ENCODE measurements at places on chromosomes 5 and 9.
A peak's percentile ranks its signal among the peaks of the same experiment; 100 is the strongest.

GRCh38 chr5:132363431-132364112 is 5.9 kb upstream of the SLC22A5 start:
- DNase-seq, result no peak

GRCh38 chr5:18752317-18752716 is 1118.1 kb downstream of the TAF11L14 start:
- DNase-seq, result no peak

- DNase-seq, result no peak
Measured at GRCh38 chr9:130711469-130711868, 17.9 kb downstream of the EXOSC2 start.

DNA sequence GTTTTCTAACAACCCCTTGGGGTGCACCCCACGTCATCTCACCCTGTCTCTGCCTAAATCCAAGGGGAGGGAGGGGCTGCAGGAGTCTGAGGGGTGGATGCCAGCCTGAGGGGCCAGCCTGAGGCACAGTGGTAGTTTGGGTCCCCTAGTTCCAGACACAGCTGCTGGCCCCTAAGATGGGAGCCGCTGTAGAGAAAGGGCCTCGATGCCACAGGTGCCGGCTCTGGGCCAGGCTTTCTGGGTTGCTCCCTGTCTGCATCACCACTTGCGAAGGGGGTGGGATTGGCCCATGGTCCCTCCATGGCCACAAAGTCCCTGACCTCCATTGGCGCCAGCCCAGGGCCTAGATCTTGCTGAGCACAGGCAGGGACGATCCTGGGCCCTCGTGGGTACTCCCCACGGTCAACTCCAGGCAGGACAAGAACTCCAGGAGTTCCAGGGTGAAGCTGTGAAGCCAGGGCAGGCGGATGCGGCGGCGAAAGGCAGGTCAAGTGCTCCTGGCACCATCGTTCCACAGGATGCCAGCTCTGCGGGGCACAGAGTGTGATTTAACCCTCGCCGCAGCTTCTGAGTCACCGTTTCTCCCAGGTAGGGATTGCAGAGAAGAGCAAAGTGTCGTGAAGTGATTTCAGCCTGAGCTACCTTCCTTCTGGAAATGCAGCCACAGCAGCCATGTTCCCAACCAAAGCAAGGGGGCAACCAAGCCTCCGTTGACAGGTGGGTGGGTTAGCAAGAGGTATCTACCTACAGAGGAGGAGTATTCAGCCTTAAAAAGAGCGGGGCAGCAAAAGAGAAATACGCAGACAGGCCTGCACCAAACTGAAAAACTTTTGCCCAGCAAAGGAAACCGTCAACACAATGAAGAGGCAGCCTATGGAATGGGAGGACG is 41.6 kb upstream of the EXOC3 start:
- no peak for DNase-seq

- DNase-seq, result no peak
Measured at GRCh38 chr5:40160435-40160834, 519.3 kb upstream of the PTGER4 start.

DNA sequence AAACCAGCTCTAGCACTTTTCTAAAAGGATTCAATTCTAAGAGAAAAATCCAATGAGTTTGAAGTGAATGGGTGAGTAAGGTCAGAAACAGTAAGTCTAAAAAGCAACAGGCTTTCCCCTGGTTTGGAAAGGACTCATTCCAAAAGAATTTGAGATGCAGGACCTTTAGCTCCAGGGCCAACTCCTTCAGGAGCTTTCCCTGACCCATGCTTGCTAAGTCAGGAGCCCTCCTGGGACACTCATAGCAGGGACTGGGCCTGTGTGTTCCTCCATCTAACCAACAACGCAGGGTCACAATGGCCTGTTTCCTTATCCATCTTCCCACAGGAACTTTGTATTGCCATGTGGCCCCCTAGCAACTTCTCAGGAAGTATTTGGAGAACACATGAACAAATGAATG is 198.8 kb downstream of the FRMD3 start:
- no peak for DNase-seq

DNA sequence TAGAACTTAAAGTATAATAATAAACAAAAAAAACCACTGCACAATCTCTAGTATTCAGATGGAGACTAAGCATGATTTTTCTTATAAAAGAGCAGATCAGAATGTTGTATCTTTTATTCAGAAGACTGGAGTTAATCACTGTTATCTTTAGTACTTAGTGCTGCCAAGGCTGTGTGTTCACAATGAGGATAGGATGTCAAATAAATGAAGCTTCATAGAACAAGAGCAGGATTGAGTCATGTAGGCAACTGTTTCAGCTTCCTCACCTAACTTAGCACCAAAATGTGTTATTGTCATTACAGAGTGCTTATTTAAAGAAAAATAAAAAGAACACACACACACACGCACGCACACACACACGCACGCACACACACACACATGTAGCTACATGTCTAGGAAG is 58.1 kb upstream of the CDKN2B start:
- DNase-seq, result no peak

- no peak for DNase-seq
Measured at GRCh38 chr9:14220256-14220655, 93.7 kb downstream of the NFIB start.

DNA sequence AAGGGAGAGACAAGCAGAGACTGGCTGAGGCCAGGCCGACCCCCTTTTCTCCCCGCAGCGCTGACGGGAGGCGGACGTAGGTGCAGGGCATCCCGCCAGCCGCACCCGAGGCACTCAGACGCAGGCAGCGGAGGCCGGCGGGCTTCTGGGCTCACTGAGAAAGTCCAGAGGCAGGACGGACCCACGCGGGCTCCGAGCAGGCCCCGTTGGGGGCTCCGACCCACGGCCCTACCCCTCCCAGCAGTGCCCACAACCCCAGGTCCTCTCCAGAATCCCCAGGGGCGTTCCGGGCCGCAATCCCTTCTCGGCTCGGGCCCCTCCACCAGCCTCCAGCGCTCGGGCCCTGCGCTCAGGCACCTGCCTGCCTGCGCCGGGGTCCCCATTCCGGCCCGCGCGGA is 543 bp downstream of the MTMR12 start:
- peak; percentile 40 for DNase-seq

- DNase-seq, result no peak
Measured at GRCh38 chr5:40277161-40277906, 402.4 kb upstream of the PTGER4 start.

- no peak for DNase-seq
Measured at GRCh38 chr9:37920471-37921167, 16.7 kb upstream of the SLC25A51 start.

DNA sequence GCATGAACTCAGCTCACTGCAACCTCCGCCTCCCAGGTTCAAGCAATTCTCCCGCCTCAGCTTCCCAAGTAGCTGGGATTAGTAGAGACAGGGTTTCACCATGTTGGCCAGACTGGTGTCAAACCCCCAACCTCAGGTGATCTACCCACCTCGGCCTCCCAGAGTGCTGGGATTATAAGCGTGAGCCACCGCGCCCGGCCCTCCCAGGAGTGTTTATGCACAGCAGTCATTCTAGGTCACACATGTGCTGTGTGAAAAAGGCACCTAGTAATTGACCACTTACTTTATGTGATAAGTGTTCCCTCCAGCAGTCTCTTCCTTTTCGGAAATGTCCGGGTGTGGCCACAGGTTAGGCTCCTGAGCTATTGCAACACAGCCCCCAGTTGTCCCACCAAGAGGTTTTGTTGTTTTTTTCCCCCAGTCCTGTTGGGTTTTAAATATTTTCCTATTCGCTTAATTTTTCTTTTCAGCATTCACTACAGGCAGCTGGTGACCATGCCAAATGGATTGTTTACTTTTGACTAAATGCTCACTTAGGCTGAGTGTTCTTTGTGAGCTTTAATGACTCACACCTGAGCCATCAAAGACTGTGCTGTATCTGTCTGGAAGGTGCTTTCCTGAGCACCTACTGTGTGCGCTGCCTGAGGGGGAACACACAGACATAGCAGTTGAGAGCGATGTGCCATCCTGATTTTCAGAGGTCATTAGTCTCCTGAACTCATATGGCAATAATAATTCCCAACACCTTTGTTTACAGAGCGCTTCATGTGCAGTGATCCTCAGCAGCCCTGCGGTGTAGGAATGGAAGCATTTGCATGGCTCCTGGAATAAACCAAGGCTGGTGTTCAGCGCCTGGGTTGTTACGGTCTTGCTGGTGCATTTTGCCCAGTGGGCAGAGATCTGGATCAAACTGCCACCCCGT is 94.3 kb downstream of the MVB12B start:
- DNase-seq, result no peak

- no peak for DNase-seq
Measured at GRCh38 chr5:167634432-167634831, 657.0 kb upstream of the WWC1 start.

DNA sequence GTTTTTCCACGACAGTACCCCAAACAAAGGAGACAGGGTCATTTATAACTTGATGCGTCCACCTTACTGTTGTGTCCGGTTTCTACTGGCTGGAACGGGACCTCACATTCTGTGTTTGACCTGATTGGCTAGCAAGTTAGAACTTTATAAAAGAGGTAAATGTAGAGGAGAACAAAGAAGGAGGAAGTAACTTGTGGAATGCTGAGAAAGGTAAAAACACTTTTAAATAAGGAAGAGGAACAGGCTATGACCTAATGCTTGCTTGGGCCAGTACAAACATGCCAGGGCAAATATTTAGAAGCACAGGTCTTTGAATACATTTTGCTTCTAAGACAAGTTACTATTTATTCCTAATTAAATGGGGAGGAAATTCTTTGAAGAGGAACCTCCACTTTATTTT is 251.6 kb downstream of the KIAA0825 start:
- DNase-seq, result no peak

DNA sequence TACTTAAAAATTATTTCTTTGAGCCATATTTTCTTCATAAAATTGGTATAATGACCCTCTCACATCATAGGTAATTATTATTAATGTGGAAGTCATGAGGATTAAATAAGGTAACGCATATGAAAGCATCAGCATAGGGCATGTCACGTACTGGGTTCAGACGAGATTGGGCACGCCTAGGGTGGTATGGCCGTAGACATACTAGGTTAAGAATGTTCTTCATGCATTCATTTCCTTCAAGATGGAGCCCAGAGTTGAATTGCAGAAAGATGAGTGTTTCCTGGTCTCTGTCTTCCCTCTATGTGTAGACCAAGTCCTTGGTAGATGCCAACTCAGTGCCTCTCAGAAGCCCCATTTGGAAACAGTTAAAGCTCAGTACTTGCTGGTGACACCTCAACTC is 174.1 kb upstream of the CLINT1 start:
- no peak for DNase-seq

DNA sequence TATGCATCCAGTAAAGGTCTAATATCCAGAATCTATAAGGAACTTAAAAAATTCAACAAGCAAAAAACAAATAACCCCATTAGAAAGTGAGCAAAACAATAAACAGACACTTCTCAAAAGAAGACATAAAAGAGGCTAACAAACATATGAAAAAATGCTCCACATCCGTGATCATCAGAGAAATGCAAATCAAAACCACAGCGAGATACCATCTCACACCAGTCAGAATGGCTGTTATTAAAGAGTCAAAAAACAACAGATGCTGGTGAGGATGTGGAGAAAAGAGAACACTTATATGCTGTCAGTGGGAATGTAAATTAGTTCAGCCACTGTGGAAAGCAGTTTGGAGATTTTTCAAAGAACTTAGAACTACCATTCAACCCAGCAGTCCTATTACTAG is 86.1 kb downstream of the WWC1 start:
- DNase-seq, result no peak

DNA sequence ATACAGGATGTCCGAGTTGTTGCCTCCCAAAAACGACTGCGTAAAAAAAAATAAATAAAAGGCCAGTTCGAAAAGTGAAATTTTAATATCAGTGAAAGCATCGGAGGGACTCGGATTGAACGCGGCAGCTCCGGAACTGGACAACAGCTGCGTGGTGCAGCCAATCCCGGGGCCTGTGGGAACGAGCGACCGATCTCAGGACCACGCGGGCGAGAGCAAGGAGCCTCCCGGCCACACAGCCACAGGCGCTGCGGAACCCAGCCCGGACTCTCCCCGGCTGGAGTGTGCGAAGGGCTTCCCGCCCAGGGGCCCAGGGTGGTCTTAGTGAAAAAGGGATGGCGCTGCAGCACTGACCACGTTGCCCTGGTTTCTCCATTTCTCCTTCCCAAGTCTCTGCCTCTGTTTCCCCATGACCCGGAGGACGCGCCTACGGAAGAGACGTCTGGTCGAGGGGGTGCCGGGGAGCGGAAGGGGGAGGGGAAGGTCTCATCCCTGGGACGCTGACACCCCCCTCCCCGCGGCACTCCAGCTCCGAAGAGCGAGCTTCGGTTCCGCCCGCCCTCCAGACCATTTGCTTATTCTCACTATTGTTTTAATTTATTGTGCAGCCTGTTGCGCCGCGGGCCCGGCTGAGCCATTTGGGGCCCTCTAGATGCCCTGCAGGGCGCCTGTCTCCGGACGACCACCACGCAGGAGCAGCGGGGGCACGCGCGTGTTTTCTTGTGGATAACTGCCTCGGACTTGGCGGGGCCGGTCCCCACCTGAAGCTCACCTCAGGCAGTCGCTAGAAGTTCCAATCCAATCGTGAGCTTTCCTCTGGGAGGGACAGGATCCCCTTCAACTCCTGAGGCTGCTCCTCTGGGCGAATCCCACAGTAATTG is 303.0 kb downstream of the PARP8 start:
- DNase-seq, result peak; percentile 40

GRCh38 chr9:105148328-105149006 is 96.0 kb upstream of the SLC44A1 start:
- no peak for DNase-seq

DNA sequence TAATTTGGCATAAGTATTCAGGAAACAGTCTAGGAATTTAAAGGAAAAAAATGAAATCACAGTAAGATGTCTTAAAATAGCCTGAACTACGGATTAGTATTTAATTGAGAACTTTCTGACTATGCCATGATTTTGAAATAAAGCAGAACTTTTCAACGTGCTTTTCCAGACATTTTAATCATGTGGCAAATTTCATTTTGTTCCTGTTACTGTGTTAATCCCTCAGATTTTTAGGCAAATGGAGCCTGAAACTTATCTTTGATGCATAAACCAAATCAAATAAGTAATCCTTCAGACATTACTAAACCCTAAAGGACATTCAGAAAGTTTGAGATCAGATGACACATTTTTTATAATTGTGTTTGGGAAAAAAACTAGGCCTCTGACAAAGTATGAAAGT is 75.7 kb downstream of the FBN2 start:
- DNase-seq, result no peak

GRCh38 chr9:76701441-76702039 is 62.7 kb upstream of the PCA3 start:
- no peak for DNase-seq

- DNase-seq, result no peak
Measured at GRCh38 chr5:40551496-40552491, 127.9 kb upstream of the PTGER4 start.

DNA sequence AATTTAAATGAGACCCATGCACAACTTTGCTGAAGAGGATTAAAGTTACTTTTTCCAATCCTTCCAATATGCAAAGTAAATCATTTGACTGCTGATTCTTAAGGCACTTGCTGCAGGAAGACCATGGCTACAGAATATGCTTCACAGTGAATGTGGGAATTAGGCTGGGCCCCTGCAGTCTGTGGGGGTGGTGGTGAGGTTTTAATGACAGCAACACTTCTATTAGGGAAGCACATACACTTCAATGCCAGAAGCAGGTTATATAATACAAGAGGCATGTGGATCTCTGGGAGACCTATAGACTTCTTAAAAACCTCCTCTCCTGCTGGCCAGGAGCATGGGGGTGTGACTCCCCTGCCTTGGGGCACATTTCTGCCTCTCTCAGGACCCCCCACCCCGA is 124.5 kb upstream of the KLF9 start:
- DNase-seq, result no peak

GRCh38 chr9:32701321-32702022 is 66.0 kb upstream of the TAF1L start:
- no peak for DNase-seq

- no peak for DNase-seq
Measured at GRCh38 chr5:11432116-11432515, 472.1 kb downstream of the CTNND2 start.

- DNase-seq, result no peak
Measured at GRCh38 chr9:9004810-9005209, 1205.2 kb upstream of the DMAC1 start.

Data from head of caudate nucleus (tissue), 42 donors.